ENCODE measurements at places on chromosomes 2 and 18.

- DNase-seq, result no peak
Measured at GRCh38 chr2:9232166-9232479, 25.5 kb downstream of the ASAP2 start.

GRCh38 chr2:202052235-202052634 lies 18.6 kb downstream of the FZD7 start:
- DNase-seq, result no peak

DNA sequence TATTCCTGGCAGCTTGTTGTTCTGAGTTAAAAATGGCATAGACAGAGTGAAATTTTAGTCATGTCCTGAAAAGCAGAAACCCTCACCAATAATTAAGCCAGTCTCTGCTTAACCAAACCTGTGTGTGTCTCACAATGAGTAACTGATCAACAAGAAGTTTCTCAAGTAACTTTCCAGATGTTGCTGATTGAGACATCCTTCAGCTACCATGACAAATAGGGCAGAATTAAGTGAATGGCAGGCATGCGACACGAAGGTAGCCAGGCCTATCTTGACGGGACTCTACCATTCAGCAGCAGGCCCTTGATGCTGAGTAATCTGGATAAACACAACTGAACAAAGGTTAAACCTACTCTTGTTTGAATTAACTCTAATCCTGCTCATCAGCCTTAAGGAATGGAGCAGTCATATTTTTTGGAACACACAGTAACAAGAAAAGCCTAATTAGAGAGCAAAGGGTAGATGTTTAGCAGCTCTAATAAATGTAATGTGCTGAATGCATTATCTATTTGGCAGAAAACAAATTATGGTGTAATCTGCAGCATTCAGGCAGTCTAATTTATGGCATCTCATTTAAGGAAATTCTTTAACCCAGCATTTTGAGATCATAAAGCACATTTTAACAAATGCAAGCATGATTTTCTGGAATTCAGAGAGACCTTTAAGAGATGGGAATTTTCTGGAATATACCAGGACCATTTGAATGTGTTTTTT lies 159.5 kb upstream of the EPHA4 start:
- DNase-seq, result no peak

DNA sequence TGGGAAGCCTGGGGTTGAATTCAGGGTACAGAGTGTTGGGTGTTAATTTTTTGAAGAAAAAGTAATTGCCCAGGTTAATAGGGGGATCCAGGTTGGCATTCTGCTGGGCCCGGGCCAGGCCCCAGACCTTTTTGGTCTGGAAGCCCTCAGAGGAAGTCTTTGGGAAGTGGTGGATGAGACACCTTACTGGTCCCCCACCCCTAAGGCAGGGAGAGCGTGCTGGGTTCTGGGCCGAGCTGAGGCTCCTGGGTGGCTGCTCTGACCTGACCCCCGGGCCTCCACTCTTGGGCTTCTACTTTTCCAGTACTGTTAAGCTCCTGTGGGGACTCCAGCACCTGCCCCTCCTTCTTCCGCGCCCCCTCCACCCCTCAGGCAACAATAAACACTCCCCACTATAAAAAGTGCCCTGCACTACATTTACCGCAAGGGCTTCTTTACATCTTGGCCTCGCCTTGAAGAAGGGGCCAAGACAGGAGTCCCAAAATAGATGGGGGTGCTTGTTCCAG lies 753 bp upstream of the HOXD3 start:
- no peak for DNase-seq

DNA sequence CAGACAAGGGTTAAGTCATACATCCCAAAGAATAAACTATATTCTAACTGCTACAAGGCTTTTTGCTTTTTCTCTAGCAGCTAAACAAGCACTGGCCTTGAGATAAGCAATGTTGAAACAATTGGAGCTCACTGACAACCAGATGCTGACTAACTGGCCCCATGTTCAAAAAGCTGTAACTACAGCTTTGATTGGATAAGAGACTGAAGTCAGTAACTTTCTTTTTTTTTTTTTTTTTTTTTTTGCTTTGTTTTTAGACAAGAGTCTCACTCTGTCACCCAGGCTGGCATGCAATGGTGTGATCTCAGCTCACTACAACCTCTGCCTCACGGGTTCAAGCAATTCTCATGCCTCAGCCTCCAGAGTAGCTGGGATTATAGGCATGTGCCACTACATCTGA lies 45.4 kb upstream of the TMEM163 start:
- no peak for DNase-seq

GRCh38 chr2:41293491-41293890 lies 754.3 kb upstream of the PKDCC start:
- DNase-seq, result no peak

- no peak for DNase-seq
Measured at GRCh38 chr2:189407281-189408209, 33.7 kb upstream of the WDR75 start.

- no peak for DNase-seq
Measured at GRCh38 chr2:213199871-213200270, 48.5 kb upstream of the IKZF2 start.

Measured in activated naive CD4-positive, alpha-beta T cell (primary cell).